Activated T-cell treated with anti-CD3 and anti-CD28 coated beads for 48 hours (primary cell): ENCODE measurements at places on chromosomes 11 and 22.

DNA sequence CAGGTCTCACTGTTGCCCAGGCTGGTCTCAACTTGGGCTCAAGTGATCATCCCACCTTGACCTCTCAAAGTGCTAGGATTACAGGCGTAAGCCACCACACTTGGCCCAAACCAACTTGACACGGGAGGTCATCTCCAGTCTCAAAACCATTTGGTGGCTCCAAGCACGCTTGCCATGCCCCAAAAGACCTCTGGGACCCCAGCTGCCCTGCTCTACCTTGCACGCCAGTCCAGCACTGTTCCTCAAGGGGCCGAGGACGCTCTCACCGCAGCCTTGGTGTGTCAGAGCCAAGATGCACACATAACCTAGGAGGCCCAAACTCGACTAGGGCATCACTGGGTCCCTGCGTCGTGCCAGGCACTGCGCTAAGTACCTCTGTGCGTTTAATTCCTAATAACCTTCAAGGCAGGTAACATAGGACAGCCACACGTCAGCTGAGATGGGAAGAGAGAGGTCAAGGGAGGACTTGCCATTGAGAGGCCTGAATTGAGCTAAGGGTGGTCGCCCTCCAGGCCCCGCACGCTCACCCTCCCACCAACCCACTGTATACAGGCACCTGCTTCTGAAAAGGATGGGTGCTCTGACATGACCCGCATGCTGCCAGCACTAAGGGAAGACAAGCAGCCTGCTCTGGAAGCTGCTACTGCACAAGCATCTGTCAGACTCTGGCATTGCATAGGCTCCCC lies 4.6 kb upstream of the GAS2L1 start:
- no peak for DNase-seq

DNA sequence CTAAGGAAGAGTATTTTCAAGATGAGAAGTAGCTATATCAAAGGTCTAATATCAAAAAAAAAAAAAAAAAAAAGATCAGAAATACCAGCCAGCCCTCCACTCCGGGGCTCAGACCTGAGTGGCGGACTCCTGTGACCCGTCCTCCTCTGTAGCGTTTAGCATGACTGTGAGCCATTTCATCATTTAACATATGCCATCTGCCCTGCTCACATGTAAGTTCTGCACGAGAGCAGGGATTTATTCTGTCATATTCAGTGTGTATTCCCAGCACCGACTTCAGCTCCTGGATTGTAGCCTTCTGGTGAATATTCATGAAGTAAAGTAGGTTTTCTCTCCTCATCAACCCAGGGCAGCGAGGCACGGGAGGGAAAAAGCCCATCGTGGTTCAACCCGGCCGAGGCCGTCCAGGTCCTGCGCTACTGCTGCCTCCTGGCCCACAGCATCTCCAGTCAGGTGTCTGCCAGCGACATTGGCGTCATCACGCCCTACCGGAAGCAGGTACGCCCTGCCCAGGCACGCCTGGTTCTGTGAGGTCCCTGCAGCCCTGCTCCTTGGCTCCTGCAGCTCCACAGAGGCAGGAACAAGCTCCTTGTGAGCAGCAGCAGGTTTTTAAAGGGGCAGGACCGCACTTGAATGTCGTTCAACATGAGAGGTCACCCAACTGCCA lies 12.7 kb upstream of the PANX2 start:
- DNase-seq: no peak

DNA sequence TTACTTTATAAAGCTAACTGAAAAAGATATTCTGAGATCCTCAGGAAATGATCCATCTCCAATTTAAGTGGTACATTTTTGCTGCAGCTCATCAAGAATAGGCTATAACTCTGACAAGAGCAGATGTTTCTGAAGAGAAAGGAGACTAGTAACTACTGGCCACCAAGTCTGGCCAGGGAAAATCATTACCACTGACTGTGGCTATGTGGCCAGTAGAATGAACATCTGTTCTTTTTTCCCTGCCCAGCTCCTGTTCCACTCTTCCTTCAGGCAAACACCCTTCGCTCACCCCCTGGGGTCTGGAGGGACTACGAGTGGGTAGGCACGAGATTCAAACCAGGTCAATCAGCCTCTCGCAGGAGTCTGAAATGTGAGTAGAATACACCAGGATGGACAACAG lies 23.9 kb downstream of the TMEM123 start:
- DNase-seq: no peak

GRCh38 chr11:33723238-33723881 lies 12.9 kb downstream of the CD59 start:
- no peak for DNase-seq

- no peak for DNase-seq
Measured at GRCh38 chr11:134503596-134503995, 91.6 kb upstream of the B3GAT1 start.

- DNase-seq: no peak
Measured at GRCh38 chr11:134363592-134363991, 31.8 kb downstream of the GLB1L2 start.

- DNase-seq: no peak
Measured at GRCh38 chr11:126348806-126349582, 6.5 kb upstream of the ST3GAL4 start.

DNA sequence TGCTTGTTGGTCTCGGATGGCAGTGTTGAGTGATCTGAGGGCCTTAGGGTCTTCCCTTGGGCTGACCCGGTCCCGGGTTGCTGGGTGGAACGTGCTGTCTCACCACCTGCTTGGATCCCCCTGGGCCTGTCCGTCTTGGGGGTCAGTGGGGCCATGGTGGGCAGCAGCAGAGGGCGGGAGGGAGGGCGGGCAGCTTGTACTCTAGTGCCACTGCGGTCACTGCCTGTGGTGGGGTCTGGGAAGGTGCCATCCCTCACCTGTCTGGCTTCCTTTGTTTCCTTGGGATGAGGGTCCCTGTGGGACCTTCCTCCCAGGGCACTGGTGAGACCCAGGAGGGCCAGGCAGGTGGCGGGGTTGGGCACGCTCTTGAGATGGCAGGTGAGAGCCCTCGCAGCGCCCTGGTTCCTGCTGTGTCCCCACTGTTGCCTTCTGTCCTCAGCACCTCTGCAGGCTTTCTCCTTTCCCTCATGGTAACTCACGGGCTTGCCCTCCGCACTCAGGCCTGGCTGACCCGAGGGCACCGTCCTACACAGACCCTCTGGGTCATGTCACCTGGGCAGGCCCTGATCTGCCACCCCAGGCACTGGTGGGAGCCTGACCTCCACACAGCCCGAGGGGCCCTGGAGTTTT lies 34.2 kb downstream of the TBC1D22A start:
- no peak for DNase-seq

GRCh38 chr22:45529105-45529504 lies 26.4 kb downstream of the FBLN1 start:
- no peak for DNase-seq

DNA sequence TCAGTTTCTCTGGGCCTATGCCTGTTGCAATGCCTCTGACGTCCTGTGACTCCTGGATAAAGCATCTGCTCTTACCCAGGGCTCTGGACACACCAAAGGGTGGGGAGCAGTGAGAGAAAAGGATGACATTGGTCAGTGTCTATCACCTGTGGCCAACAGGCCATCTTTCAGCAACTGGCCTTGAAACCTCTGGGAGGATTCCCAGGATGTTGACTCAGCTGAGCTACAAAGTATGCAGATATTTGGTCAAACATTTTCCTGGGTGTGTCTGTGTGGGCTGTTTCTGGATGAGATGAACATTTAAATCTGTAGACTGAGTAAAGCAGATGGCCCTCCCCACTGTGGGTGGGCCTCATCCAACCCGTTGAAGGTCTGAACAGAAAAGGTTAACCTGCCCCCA lies 149.9 kb downstream of the SPATA19 start:
- no peak for DNase-seq

GRCh38 chr11:47464483-47464882 lies 15.5 kb upstream of the RAPSN start:
- no peak for DNase-seq

GRCh38 chr22:37990301-37990700 lies 5.9 kb upstream of the SOX10 start:
- DNase-seq: no peak

DNA sequence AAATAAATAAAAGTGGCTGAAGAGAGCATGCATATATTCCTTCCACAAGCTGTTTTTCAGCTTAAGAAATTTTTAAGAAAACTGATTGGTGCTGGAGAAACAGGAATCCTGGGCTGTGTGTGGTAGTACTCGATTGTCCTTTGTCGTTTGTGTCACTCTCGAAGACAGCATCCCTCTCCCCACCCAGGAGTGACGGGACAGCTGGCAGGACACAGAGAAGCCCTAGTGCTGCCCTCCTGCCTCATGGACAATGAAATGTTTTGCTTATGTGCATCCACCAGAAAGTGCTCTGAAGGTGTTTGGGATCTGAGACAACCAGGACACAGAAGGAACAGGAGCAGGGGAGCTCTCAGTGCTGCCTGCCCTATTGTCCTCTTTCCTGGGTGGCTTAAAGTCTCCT lies 12.8 kb downstream of the PLAAT4 start:
- no peak for DNase-seq

DNA sequence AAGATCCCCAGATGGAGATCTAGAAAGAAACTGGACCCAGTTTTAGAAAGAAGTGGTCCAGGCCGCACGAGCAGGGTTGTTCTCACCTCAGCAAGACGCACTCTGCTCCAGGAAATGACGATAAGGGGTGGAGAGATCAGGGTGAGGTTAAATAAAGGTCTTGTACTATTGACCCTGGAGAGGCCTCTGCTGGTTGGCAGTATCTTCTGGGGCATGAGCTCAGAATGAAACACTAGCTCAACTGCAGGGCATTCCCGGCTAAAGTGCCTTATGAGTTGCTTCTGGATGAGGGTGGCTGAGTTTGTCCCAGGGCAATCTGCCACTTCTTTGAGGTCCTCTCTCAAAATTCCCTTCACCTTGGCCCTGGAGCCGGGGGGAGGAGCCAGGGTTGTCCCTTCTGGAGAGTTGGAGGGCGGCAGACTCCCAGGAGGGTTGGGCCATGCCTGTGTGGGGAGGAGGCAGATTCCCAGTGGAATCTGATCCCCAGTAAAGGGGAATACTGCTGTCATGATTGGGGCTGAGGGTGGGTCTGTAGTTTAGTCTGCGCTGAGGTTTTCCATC lies 10.9 kb downstream of the USP2 start:
- DNase-seq: no peak

DNA sequence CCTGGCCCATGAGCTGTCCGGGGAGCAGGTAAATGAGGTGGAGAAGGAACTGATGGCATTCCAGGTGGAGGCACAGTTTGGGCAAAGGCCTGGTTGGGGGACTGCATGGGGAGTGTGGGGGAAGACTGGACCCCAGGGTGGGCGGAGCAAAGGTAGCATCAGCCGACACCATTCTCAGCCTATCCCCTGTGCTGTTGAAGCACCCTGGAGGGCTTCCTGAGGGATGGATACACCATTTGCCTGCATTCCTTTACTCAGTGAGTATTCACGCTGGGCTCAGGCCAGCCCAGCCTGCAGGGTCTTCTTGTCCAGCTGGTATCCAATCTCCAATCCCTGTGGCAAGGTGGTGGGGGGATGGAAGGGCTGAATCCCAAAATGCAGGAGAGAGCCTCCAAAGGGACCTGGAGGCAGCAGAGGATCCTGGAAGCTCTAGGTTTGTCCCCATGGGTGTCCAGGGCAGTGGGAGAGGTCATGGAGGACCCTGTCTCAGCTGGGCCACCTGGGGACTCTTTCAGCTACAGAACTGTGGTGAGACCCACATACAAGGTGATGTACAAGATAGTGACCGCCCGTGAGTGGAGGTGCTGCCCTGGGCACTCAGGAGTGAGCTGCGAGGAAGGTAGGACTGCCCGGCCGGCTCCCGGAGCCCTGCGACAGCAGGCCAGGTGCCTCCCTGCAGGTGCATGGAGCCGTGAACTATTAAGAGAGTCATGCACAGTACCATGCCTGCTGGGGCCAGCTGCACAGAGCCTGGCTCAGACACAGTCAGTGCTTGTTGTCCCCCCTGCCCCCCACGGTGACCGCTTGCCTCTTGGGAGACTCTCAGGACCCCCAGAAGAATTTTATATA lies 9.5 kb downstream of the EMID1 start:
- no peak for DNase-seq

- no peak for DNase-seq
Measured at GRCh38 chr11:72026090-72026489, 27.4 kb downstream of the IL18BP start.

DNA sequence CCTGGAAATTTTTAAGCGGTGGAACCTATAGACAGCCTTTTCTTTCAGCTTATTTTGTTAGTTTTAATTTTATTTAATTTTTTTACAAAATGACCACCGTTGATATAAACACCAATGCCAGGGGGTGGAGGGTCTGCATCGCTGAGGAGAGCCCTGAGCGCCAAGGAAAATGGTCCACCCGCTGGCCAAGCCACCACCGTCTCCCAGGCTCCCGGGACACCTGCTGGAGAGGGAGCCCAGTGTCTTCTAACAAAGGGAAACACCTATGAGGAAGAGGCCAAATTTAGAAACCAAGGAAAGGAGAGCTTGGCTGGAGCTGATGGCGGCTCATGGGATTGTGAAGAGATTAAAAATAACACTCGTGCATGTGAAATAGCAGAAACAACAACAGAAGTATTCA lies 288 bp upstream of the KRTAP5-8 start:
- no peak for DNase-seq
